ENCODE measurements at places on chromosomes 1 and 21. TPM values are rescaled to one million over a fixed set of nuclear protein-coding genes. Genes with fewer than 3 reads are reported as not detected.

Gene FASLG
- 0.14 TPM for polyA plus RNA-seq

Gene SLC30A10
- not detected for polyA plus RNA-seq

GRCh38 chr1:47469910-47470309, 32.1 kb downstream of the FOXD2 start:
- peaks cover 2% of the 10 kb centered on the region for H3K27me3 ChIP-seq
- no peaks in the 10 kb centered on the region for H3K4me1 ChIP-seq
- no peak overlapping the region for H3K4me3 ChIP-seq
- DNase-seq, result no peak

DNA sequence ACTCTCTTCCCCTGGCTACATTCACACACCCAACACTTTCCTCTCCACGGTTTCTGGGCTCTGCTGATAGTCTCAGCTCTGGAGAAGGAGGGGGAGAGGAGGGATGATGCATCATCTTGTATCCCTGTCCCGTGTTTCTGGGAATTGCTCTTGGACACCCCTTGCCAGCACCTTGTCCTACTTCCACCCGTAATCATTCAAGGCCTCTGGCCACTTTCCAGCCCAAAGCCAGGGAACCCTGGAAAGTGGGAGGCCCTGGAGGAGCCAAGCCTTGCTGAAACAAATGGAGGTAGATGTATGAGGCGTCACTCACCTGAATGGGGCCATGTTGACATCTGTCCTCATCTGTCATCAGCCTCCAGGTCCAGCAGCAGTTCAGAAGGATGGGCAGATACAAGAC, 4.4 kb downstream of the PLEKHO1 start:
- no peaks in the 10 kb centered on the region for H3K27me3 ChIP-seq
- DNase-seq, result no peak
- H3K27ac ChIP-seq, result peak overlapping the region; percentile 66
- peaks cover 43% of the 10 kb centered on the region for H3K4me1 ChIP-seq

GRCh38 chr1:16014509-16015482, 3.0 kb downstream of the HSPB7 start:
- H3K4me3 ChIP-seq, result no peak overlapping the region
- H3K27ac ChIP-seq, result no peak overlapping the region
- peaks cover 30% of the 10 kb centered on the region for H3K4me1 ChIP-seq
- H3K36me3 ChIP-seq, result no peaks in the 10 kb centered on the region
- DNase-seq, result no peak

DNA sequence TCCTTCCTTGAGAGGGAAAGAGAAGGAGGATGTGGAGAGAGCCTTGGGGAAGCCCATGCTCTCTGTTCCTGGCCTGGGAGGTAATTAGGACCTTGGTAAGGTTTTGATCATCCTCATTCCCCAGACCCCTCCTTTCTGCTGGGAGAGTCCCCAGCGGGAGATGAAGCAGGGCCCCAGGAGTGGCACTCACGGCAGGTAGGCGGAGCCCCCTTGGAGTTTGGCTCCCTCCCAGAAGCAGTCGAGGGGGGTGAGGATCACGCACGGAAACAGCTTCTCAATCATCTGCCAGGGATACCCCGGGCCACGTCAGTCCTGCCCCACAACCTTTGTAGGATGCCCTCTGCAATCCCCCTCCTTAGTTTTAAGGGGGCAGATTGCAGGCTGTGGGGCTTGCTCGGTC, 11.5 kb downstream of the PTCH2 start:
- no peaks in the 10 kb centered on the region for H3K4me1 ChIP-seq
- H3K27ac ChIP-seq, result no peak overlapping the region
- no peak for DNase-seq
- H3K4me3 ChIP-seq, result no peak overlapping the region

GRCh38 chr1:187203257-187203656, 374.5 kb downstream of the PLA2G4A start:
- no peak overlapping the region for H3K27ac ChIP-seq
- peak; percentile 45 for DNase-seq
- no peak overlapping the region for H3K4me3 ChIP-seq
- H3K4me1 ChIP-seq, result no peaks in the 10 kb centered on the region

Data from IMR-90 (cell line).